ENCODE measurements at places on chromosomes 11 and 22. TPM values are rescaled to one million over a fixed set of nuclear protein-coding genes. Genes with fewer than 3 reads are reported as not detected.

Gene VSIG10L2
- not detected for total RNA-seq

Gene OTOG
- total RNA-seq: not detected

Gene SCGB1A1
- not detected for total RNA-seq

Gene C11orf91
- 1.5 TPM for total RNA-seq

Gene SCN2B
- not detected for total RNA-seq

Gene ANGPTL5
- 0.10 TPM for total RNA-seq

Gene YAP1
- 53.4 TPM for total RNA-seq

Gene TCN1
- 0.42 TPM for total RNA-seq

Gene TSPO
- 224 TPM for total RNA-seq

Gene PGM2L1
- 16.4 TPM for total RNA-seq

Gene RTN4RL2
- 99.6 TPM for total RNA-seq

Gene C11orf97
- total RNA-seq: not detected

Gene NUDT22
- 39.0 TPM for total RNA-seq

Gene PATE2
- total RNA-seq: not detected

Gene APLNR
- total RNA-seq: not detected

Gene RAB38
- total RNA-seq: 1.0 TPM
